LoVo (cell line): ENCODE measurements at places on chromosomes 11 and 22.

DNA sequence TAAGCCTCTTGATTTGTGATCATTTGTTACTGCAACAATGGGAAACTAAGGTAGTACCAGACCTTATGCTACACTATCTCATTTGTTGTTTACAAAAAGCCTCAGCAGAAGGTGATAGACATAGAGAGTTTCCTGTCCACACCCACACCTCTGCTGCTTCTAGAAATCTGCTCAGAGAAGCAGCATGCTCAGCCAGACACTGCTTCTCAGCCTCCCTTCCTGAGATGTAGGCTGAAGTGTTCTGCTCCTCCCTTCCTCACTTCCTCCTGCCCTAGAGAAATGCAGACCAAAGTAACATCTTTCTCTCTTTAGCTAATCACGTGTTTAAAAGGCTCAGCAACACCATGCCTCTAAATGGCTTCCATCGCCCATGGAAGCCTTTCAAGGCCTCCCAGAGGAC, 88.4 kb downstream of the SLC1A2 start:
- no peak for DNase-seq

GRCh38 chr22:44876921-44877320, 124.5 kb downstream of the ARHGAP8 start:
- no peak for DNase-seq

DNA sequence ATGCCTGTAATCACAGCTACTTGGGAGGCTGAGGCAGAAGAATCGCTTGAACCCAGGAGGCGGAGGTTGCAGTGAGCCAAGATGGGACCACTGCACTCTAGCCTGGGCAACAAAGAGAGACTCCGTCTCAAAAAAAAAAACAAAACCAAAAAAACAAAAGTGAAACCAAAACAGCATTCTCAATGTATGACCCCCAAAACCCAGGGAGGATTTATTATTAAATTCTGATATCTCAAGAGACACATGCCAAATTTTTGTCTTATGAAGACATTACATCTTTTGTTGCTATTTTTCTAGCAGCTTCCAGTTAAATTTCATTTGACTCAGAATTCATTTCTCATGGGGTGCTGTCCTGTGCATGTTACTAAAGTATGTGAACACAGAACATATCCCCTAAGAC, 3.0 kb upstream of the YPEL4 start:
- DNase-seq: no peak

GRCh38 chr11:14554959-14555358, 34.8 kb upstream of the PSMA1 start:
- no peak for DNase-seq

DNA sequence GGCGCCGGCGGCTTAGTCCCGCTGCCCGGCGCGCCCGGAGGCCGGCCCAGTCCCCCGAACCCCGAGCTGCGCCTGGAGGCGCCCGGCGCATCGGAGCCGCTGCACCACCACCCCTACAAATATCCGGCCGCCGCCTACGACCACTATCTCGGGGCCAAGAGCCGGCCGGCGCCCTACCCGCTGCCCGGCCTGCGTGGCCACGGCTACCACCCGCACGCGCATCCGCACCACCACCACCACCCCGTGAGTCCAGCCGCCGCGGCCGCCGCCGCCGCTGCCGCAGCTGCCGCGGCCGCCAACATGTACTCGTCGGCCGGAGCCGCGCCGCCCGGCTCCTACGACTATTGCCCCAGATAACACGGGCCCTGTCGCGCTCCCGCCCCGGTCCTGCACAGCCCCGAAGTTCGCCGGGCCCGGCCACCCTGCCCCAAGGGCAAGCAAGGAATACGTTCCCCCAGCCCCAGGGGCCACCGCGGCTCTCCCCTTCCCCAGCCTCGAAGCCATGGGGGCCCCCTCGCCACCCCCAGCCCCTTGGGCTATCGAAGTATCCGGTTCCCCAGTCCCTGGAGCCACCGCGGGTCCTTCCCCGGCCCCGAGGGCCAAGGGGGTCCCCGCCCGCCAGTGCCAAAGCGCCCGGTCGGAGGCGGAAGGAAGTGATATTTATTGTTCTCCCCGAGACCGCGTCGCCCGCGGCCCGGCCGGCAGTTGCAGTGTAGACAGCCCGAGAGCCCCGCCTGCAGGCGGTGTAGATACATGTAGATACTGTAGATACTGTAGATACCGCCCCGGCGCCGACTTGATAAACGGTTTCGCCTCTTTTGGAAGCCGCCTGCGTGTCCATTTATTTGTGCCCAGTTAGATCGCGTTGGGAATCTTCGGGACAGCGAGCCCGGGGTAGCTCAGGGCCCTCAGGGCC, 6.2 kb downstream of the TBX1 start:
- no peak for DNase-seq

DNA sequence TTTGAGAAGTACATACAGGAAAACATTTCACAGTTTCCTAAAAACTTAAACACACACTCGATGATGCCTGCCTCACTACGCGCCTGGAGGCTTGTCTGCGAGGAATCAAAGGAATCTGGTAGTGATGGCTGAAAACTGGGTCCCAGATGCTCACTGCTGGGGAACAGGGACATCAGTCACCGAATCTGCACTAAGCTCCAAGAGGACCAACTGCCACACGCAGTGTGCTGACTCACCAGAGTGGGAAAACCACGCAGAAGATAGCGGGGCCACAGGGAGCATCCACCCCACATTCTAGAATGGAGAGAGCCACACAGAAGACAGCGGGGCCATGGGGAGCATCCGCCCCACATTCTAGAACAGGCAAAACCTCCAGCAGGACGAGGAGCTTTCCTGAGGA, 24.3 kb upstream of the MOB2 start:
- DNase-seq: no peak

GRCh38 chr11:61071208-61071681, 31.0 kb upstream of the CD5 start:
- no peak for DNase-seq

DNA sequence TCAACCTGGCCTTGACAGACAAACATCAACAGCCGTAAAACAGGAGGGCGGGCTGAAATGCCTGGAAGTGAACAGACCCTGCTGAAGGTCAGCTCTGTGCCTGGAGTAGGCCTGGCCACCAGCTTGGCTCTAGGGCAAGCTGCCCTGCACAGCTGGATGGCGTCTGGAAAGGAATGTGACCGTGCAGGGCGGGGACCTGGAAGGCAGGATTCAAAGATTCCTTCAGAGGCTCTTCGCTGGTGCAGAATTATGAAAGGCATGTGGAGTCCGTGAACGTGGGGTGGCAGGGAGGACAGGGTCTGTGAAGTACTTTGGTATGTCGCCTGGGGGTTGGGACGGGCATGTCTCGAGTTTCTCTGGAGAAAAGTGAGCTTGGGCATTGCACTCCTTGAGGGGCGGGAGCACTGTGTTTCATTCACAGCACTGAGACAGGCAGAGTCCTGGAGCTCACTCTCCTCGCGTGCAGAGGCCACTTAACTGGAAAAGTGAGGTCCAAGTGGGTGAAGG, 1.5 kb downstream of the EHD1 start:
- peak; percentile 74 for DNase-seq

- no peak for DNase-seq
Observed at GRCh38 chr11:121293288-121293594, 670 bp downstream of the SC5D start.

GRCh38 chr11:28632338-28632737, 524.1 kb downstream of the METTL15 start:
- DNase-seq: no peak

- DNase-seq: no peak
Observed at GRCh38 chr11:44970293-44970692, 19.6 kb upstream of the TP53I11 start.

- no peak for DNase-seq
Observed at GRCh38 chr11:95101935-95102334, 12.3 kb downstream of the ENDOD1 start.

DNA sequence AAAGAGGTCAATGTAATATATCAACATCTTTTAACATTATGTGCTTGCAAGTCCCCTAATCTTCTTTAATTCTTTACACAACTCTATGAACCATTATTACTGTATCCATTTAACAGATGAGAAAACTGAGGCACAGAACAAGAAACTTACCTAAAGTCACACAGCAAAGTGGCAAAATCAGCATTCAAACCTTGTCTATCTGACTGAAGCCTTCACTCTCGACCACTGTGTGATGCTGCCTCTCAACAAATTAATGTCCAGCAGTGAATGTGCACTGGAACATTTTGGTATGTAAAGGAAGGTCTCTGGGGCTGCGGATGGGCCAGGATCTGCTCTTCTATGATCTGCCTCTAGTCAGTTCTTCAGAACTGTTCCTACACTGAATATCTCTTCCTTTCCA, 42.1 kb downstream of the PRCP start:
- DNase-seq: no peak

DNA sequence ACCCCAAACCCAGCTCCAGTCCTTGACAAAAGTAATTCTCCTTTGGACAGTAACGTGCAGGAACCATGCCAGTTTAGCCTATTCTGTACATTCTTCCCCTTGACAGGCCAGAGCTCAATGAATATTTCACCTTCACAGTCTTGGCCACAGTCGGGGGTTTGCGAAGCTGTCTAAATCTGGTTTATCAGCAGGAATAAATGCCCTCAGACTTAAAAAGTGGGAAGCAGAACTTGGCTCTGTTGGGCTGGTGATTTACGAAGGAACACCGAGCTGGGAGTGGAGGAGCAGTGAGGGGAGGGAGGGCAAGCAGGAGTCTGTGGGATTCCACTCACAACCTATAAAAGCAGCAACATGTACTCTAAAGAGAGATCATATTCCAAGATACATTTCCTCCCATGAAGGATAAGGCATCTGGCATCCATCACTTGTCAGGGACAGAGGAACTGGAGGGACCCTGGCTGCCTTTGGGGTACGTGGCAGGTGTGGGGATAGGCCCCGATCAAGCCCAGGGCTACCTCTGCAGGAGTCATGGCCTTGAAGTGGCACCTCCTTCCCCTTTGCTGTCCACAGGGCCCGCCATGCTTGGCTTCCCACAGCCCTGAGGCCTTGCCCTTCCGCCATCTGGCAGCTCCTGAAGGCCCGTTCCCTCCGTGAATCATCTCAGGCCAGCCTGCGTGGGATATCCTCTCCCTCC, 154.3 kb downstream of the ADAMTS15 start:
- DNase-seq: no peak

- no peak for DNase-seq
Observed at GRCh38 chr22:37546437-37547250, 13.6 kb upstream of the CDC42EP1 start.

DNA sequence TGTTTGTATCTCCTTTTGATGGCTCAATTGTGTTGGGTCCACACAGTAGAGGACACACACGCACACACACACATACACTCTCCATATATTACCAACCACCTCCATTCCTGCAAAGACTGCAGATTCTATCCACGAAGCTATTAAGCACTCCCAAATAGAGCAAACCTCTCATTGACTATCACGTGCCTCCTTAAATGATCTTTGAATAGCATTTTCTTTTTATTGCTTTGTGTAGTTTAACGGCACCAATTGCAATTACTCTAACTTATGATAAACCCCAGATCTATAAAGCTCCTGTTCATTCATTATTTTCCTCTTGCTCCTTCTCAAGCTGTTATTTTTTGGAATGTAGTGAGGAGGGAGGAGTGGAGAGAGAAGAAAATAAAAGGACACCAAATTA, 204.7 kb downstream of the ST3GAL4 start:
- DNase-seq: no peak

DNA sequence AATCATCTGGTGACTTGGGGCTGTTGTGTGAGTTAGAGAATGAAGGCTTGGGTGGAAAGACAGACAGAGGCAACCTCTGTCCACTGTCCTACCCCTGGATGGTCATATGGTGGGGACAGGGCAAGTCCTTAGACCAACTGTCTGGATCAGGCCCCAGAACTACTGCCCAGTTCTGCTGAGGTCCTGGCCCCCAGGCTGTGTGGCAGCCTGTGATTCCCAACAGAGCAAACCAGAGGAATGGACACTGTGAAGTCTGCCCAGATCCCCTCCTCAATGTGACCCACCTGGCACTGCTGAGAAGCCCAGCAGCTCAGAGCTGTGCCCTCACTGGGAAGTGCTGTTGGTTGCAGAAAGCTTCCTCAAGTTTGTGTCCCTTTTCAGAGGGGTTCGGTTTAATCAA, 69.0 kb downstream of the GGTLC2 start:
- no peak for DNase-seq

DNA sequence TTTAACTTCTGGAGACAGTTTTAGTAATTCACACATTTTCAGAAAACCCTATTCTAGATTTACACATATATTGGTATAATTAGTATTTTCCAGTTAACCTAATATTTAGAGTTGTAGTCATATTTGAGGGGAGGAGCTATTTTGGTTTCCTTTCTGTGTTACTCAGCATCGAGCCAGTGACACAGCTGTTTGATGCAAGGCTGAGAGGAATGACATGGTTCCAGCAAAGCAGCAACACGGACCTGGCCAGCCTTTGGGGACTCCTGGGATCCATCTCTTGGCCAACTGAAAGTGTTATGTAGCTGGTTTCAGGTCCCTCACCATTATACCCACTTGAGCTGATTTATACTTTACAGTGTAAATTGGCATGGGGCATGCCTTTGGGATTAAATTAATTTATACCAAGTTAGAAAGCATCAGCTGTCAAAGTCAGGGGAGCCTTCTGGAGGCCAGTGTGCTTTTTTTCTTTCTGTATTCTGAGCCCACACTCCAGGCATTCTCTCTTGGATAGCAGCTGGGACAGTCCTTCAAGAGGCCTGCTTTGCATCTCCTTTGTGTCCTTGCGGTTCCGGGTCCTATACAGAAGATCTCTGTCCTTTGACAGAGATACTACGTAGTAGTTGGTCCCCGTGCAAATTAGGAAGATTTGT, 91.3 kb upstream of the SLC25A18 start:
- no peak for DNase-seq

GRCh38 chr22:29964776-29965175, 81.8 kb downstream of the MTMR3 start:
- no peak for DNase-seq

- no peak for DNase-seq
Observed at GRCh38 chr11:37509506-37509905, 911.5 kb upstream of the RAG2 start.

DNA sequence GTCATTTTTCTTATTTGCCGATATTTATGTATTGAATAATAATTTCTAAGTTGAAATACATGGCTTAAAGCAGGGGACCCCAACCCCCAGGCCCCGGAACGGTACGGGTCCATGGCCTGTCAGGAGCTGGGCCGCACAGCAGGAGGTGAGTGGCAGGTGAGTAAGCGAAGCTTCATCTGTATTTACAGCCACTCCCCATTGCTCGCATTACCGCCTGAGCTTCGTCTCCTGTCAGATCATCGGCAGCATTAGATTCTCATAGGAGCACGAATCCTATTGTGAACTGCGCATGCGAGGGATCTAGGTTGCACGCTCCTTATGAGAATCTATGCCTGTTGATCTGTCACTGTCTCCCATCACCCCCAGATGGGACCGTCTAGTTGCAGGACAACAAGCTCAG, 4.5 kb downstream of the ZMAT5 start:
- no peak for DNase-seq
